ENCODE measurements at places on chromosomes 2 and 18.

GRCh38 chr2:55601849-55602248, 15.6 kb downstream of the PPP4R3B start:
- no peak for DNase-seq

GRCh38 chr18:74896390-74896991, 298.8 kb downstream of the ZNF407 start:
- peak; percentile 63 for DNase-seq

DNA sequence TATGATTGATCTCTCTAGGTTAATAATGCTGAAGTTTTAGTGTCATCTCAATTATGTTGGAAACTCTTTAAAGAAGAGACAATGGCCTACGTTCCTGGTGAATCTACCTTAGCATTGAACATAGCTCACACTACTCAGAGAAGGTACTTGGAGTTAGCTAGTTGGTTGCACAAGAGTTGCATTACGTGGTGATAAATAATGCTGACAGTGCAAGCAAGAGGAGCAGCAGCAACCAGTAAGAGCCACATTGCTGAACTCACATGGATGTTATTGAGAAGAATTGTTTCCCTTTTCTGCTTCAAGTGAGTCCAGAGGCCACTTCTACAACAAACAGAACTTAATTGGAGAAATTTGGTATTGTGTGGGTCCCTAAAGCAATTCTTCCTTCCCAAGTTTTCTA, 737.1 kb downstream of the TDRD15 start:
- no peak for DNase-seq

GRCh38 chr2:232088771-232089170, 127.3 kb downstream of the DIS3L2 start:
- DNase-seq: no peak

All from CD8-positive, alpha-beta T cell (primary cell).